ENCODE measurements at places on chromosomes 12 and 14.
A peak's percentile ranks its signal among the peaks of the same experiment; 100 is the strongest.

GRCh38 chr12:31342286-31342685, 16.3 kb upstream of the SINHCAF start:
- no peak for DNase-seq

DNA sequence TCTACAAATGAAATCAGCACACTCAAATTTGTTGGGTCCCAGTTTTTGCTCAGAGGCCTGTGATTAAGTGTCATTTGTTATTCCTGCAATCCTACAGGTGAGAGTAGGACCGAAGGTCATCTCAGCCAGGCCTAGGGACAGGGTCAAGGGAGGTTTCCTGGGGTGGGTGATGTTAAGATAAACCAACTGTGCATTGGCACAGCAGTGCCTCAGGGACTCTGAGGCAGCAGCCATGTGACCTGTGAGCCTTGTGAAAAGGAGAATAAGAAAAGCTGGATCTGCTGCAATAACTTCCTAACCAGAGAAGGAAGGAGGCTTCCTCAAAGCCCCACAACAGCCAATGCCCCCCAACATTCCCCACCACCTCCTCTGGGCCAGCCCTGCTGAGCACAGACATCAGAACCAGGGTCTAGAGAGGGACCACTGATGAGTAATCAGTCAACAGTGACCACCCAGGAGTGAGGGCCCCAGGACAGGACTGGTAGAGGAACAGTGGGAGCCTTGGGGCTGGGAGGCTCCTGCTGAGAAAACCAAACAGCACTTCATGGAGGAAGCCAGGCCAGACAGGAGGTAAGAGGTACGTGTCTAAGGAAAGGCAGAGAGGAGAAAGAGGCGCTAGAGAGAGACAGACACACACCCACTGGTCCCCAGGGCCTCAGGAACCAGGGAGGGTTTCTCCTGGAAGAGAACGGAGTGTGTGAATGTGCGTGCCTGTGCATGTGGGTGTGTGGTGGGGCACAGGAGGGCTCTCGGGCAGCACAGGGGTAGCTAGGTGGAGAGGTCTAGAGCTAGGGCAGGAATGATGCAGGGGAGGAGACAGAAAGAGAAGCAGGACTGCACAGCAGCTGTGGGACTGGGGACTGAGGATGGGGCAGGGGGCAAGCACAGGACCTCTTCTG, 82.4 kb downstream of the ITPK1 start:
- DNase-seq, result no peak

DNA sequence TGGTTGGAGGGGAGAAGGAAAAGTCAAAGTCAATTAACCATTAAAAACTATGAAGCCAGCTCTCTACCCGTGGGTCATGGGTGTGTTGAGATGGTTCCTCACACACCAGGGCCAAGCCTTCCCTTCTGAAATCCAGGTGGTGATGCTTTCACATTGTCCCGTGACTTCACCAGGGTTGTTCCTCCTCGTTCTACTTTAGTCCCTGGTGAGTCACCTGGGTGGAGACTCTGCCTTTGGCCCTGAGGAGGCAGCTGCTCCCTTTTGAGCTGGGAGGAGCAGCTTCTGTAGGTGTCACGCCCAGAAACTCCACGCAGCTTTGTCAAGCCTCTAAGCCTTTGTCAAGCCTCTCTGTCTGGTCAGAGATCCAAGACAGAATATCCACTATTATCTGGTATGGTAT, 348.3 kb downstream of the BMP4 start:
- peak; percentile 26 for DNase-seq

GRCh38 chr14:39423793-39424192, 8.4 kb downstream of the FBXO33 start:
- DNase-seq, result no peak
